T-helper 9 cell (primary cell): ENCODE measurements at places on chromosomes 11 and 22.

DNA sequence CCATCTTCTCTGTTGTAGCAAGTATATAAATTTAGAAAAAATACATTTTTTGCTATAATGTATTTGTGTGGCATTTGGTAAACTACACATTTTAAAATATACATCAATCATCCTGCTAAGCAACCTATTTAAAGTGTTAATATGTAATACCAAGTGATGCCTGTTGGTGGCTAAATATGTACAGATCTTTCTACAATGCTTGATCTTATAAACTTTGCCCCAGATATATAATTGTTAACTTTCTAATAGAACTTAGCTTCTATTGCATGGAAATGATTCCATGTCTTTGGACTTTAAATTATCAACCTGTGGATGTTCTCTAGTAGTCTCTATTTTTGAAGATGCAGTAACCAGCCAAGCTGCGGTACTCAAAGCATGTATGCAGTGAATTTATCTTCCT lies 1260.4 kb upstream of the RAG2 start:
- DNase-seq, result no peak

- no peak for DNase-seq
Measured at GRCh38 chr11:126311401-126312291, 7.8 kb downstream of the DCPS start.

- DNase-seq, result no peak
Measured at GRCh38 chr11:86230179-86230804, 14.3 kb upstream of the EED start.

DNA sequence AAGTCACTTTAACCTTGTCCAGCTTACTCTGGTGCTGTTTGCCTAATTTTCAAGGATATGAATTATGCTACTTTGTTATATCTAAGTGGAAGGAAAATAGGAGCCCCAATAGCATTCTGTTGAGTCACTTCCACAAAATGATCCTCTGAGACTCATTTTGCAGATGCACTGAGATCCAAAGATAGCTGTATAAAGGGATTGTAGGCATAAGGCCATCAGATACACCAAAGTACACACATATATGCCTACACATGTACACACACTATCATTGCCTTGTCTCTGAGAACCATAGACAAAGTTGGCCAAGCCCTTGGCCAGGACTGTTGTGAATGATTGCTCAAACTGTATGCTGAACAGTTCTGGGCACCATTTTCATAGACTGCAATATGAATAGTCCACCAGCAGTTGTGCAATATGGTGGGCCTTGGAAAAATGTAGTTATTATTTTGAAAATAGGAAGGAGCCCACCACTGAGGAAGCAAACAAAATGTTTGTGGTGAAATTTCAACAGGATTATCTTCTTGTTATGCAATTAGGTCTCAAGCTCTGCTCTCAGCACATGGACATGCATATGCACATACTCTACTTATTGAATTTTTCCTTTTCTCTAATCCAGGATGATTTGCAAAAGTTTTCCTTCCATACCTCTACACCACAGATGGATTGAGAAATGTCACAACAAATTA lies 186.0 kb upstream of the CTSC start:
- DNase-seq, result no peak

DNA sequence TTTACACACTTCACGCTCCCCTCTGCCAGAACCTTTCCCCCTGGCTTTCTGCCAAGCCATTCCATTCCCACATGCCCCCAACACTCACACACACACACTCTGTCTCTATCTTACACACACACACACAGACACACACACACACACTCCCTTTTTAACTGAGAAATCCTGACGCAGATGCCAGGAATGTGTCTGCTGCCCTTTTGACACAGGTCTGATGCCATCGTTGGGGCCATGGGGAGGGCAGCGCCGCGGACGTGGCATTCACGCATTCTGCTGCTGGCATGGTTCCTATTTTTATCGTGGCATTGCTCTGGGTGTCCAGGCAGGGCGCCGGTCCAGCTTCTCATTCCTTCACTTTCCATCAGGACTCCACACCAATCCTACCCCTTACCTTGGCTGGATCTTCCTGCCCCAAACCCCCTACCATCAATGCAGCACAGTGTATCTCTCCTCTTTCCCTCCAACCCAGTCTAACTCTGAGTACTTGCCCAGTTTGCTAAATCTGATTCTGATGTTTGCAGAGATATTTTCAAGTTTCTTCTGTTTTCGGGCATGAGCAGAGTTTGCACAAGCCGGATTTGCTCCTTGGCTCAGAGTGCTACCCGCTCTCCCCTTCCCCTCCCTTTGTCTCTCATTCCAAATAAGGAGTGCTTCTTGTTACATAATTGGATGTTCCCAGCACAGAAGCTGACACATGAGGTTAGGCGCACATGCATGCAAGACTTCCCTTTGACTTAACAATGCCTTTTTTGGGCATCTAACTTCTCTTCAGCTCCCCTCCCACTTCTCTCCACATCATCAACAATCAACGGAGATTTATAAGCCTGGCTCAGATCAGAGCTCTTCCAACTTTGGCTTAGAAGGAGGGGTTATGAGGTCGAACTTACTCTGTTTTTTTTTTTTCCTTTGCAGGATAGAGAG lies 18.8 kb downstream of the SNX19 start:
- no peak for DNase-seq

DNA sequence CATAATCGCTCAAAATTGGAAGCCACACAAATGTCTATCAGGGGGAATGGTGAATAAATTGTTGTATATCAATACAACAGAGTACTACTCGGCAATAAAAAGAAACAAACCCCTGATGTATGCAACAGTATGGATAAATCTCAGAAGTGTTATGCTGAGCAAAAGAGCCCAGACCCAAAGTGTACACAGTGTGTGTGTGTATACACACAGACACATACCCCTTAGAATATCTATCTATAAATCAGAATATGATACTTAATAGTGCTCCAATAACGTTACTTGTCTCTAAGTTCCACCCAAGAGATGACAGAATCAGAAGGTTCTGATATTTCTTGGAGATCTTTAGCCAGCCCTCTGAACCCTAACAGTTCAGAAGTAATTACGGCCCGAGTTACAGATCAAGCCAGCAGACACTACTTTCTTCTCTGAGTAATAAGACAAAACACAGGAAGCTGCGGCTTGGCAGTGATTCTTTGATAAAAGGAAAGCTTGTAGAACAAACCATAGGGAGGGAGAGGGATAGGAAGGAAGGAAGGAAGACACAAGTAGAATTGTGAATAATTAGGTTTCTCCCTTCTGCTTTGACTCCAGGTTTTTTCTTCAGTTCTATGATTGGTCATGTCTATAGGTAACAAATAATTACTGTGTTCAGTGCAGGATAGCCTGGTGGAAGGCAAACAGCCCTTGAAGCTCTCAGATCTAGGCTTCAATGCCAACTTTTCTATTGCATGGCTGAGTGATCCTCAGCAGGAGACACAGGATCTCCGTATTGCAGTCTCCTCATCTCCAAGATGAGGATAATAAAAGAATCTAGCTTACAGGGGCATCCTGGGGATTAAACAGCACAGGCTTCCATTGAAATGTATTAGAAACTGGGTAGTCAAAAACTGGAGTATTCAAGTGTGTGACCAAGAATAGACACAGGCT lies 75.6 kb upstream of the TEAD1 start:
- DNase-seq, result no peak

DNA sequence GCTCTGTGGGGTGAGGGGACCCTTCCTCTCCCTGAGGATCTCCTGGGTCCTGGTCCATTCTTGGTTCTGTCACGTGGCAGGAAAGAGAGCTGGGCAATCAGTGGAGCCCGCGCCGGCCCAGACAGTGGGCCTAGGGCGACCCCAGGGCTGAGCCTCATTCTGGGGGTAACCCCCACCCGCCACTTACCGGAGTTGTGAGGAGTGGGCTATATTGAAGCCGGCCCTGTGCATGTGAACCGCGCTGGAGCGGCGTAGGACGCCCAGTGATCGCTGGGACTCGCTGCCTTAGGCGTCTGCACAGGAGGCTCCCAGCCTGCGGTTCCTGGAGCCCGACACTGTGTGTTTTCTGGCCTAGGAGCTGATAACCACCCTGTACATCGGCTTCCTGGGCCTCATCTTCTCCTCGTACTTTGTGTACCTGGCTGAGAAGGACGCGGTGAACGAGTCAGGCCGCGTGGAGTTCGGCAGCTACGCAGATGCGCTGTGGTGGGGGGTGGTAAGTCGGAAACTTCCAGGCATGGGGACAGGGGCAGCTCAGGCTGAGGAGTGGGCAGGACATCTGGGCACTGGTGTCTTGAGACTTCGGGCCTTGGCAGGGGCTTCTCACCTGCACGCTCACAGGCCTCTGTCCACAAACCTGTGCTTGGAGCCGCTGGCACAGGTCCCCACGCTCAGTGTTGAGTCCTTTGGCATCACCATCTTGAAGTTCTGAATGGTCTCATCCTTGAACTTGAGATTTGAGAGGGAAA lies 127.1 kb downstream of the KCNQ1OT1 start:
- no peak for DNase-seq

GRCh38 chr11:59335001-59335400 lies 23.7 kb upstream of the OR5AN1 start:
- no peak for DNase-seq

- no peak for DNase-seq
Measured at GRCh38 chr22:39152024-39152510, 413 bp downstream of the CBX7 start.

DNA sequence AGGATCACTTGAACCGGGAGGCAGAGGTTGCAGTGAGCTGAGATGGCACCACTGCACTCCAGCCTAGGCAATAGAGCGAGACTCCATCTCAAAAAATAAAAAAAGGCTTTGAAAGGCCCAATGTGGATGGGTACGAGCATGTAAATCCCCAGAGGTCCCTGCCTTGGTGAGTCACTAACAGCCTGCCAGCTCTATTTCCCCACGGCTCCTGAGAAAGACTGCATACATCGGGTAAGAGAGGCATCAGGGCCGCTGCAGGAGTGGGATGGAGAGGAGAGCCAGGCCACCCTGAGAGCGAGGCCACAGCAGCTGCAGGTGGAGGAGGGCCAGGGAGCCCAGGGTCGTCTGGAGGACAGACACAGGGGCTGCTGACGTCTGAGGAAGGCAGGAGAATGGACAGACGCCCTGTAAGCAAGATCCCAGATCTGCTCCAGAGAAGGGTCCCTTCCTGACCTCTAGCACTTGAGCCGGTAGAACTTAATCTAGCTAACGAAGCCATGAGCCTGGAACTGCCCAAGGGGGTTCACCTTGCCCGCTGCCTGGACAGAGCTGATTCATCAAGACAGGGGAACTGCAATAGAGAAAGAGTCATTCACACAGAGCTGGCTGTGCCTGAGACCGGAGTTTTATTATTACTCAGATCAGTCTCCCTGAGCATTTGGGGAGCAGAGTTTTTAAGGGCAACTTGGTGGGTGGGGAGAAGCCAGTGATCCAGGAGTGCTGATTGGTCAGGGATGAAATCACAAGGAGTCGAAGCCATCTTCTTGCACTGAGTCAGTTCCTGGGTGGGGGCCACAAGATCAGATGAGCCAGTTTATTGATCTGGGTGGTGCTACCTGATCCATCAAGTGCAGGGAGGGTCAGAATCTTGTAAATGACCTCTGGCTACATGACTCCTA lies 5.1 kb upstream of the KRTAP5-9 start:
- no peak for DNase-seq

DNA sequence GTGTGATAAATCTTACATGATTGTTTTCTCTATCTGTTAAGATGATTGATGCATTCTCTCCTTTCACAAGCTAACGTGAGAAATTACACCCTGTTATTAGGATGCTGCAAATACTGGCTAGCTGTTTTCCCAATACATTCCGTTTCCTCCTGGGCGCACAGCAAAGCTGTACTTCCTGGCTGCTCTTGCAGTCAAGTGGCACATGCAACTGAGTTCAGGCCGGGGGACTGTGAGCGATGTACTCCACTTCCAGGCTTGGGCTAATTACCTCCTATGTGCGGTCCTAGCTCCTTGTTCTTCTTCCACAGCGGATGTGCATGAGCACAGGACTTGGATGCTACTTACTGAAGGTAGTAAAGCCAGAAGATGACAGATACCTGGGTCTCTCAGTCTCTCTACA lies 234.9 kb upstream of the SESN3 start:
- DNase-seq, result no peak

DNA sequence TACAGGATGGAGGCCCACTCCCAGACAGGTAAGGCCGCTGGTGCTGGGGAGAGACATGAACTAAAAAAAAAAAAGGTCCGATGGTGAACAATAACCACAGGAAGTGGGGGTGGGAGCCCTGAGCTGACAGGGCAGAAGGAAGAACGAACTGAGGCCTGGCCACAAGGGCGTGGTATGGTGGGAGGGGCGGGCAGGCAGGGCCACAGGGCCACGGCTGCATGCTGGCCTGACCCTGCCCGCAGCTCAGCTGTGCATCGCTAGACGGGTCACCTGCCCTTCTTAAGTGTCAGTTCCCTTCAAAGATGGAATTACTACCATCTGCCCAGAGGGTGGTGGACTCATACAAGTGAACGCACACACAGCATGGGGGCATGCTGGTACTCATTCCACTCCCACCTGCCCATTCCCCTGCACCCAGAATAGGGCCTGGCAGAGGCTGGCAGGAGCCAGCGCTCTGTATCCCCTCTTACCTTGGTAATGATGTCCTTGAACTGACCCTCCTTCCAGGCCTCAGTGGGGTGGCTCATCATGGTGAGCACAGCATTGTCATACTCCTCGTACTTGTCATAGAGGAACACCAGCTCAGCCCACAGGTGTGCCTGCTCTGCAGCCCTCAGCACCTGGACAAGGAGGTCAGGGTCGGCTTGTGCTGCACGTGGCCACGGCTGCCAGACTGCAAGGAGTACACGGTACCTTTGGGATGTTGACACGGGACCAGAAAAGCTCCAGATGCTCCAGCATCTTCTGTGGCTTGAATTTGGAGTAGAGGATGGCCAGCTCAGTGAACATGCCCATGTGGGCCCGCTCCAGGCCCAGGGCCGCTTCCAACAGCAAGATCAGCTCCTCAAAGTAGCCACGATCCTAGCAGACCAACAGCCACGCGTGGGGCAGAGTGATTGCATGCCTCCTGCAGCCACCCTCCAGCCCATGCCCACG lies 17.5 kb upstream of the SLC25A1 start:
- no peak for DNase-seq

- DNase-seq, result no peak
Measured at GRCh38 chr22:34111210-34111824, 191.0 kb upstream of the LARGE1 start.

DNA sequence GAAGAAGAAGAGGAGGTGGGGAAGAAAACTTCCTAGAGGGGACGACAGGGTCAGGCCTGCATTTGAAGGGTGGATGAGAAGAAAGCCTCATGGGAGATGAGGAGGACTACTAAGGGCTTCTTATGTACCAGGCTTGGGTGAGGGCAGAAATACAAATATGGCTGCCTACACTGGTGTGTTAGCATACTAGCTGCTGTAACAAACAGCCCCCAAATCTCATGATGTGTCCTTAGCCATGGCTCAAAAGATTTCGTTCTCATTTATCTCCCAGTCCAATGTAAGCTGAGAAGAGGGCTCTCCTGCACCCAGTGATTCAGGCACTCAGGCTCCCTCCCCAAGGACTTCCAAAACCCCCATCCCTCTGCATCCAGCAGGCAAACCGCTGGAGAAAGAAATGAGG lies 11.6 kb upstream of the MB start:
- DNase-seq, result no peak

GRCh38 chr11:59025097-59025496 lies 61.0 kb upstream of the GLYATL1B start:
- DNase-seq, result no peak

DNA sequence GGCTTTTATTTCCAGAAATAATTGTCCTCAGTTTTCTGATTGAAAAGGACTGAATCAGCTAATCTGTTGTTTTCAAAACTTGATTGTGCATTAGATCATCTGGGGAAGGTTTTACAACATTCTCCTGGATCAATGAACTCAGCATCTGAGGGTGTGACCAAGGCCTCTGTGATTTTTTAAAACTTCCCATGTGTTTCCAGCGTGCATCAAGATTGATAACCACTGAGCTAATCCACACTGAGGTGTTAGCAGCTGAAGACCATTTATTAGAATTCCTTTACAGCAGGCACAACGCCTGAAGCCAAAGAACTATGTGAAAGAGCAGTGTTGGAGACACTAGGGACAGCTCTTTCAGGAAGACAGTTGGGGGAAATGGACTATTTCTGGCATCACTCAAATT lies 10.2 kb downstream of the VSTM5 start:
- no peak for DNase-seq
